Stimulated activated CD4-positive, alpha-beta T cell treated with anti-CD3 and anti-CD28 coated beads, Interleukin-1b, Interleukin-23, amount 100 ng/mL, for 24 hours (primary cell): ENCODE measurements at places on chromosomes 7 and 10.

DNA sequence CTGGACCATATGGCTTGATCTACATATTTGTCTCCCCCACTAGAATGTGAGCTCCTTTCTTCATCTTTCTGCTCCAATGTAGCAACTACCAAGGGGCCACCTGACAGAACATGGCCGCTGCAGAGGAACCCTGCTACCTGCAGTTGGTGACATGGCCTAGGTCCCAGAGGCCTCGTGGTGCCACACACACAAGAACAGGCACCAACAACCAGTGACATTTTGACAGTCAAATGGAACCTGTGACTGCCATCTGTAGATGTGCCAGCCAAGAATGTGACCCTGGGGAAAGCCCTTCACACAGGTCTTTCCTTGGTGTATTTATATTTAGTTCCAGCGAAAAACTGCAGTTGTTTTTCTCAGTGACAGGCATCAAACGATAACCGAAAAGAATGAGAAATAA is 67.9 kb upstream of the ANKRD1 start:
- DNase-seq: no peak

GRCh38 chr10:102240467-102241031 is 763 bp downstream of the PITX3 start:
- no peak for DNase-seq

DNA sequence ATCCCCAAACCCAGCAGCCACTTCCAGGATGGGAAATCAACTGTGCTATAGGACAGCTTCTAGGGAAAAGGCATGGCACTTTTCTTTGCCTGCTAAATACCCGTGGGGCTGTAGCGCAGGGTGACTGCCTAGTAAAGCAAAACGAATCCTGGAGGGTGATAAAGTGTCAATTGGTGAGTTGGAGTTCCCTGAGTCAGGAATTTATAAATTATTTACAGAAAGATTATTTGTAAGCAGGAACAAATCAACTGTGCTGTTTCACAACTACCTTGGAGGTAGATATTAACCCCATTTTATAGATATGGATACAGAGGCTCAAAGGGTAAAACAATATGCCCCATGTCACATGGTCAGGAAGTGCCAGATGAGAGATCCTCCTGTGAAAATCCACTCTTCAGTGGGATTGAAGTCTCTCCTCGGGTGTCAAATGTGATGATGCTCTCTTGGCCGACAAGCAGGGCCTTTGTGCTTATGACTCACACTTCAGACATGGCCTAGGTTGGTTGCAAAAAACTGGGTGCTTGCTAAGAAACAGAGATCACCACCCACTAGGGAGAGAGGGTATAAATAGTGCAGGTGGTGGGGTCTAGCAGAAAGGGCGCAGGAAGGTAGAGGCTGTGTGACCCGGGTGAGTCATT is 383.2 kb upstream of the ZMIZ1 start:
- no peak for DNase-seq

GRCh38 chr7:127741764-127742375 is 89.9 kb downstream of the SND1 start:
- DNase-seq: no peak

- DNase-seq: no peak
These were observed 150.4 kb downstream of the MAD1L1 start for GRCh38 chr7:2082139-2082998.

DNA sequence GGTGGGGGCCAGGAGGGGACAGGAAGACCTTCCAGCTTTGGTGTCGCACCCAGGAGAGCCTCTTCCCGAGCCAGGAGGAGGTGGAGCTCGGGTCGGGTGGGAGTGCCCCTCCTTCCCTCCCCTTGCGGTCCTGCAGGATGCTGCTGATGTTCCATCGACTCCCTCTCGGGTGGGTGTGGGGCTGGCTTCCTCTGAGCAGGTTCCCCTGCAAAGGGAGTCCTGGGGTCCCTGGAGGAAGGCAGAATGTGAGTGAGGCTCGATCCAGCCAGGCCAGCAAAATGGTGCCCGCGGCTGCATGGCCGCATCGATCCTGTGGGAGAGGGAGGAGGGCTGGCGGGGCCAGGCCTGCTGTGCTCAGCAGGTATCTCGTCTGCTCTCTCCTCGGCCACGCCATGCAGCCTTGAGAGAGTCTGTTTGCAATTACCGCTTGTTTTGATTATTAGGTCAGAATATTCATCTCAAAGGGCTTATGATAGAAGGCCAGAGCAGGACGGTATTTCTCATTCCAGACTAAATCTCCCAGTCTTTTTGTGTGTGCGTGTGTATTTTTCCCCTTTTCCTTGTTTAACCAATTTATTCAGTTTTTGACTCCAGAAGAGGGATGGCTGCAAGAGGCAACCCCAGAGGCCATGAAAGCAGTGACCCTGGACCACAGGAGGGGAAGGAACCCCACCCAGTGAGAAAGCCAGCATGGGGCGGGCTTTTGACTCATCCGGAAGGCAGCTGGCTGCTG is 137.3 kb upstream of the ZMIZ1 start:
- DNase-seq: no peak
